Endothelial cell of umbilical vein (primary cell): ENCODE measurements at places on chromosomes 6 and 20. TPM values are rescaled to one million over a fixed set of nuclear protein-coding genes. Genes with fewer than 3 reads are reported as not detected.

RAET1L gene
- not detected in 2 replicates for polyA plus RNA-seq

DSP gene
- 0.02 and 0.03 TPM in 2 replicates for polyA plus RNA-seq

DNA sequence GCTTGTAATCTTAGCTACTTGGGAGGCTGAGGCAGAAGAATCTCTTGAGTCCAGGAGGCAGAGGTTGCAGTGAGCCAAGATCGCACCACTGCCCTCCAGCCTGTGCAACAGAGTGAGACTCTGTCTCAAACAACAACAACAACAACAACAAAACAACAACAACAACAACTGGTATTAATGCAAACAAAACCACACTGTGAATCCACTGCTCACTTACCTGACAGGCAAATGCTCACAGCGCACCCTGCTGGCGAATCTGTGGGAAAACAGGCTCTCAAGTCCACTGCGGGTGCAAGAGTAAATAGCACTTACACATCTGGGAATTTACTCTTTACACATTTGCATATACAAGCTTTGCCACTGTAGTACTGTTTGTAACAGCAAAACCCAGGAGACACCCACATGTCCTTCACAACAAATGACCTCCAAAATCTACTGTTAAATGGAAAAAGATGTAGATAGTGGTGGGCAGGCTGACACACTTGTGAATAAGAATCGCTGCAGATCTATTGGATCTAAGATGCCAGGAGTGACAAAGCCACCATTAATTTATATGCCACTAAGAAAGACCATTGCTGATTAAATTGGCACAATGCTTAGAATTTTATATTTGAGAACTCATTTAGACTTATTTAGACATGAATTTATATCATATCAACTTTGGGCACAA is 29.3 kb downstream of the NSFL1C start:
- peak; percentile 80 for DNase-seq

GRCh38 chr6:84728602-84729001 is 35.8 kb downstream of the TBX18 start:
- DNase-seq, result peak; percentile 39

- no peak for DNase-seq
Measured at GRCh38 chr6:2141644-2142290, 103.6 kb downstream of the GMDS start.

DNA sequence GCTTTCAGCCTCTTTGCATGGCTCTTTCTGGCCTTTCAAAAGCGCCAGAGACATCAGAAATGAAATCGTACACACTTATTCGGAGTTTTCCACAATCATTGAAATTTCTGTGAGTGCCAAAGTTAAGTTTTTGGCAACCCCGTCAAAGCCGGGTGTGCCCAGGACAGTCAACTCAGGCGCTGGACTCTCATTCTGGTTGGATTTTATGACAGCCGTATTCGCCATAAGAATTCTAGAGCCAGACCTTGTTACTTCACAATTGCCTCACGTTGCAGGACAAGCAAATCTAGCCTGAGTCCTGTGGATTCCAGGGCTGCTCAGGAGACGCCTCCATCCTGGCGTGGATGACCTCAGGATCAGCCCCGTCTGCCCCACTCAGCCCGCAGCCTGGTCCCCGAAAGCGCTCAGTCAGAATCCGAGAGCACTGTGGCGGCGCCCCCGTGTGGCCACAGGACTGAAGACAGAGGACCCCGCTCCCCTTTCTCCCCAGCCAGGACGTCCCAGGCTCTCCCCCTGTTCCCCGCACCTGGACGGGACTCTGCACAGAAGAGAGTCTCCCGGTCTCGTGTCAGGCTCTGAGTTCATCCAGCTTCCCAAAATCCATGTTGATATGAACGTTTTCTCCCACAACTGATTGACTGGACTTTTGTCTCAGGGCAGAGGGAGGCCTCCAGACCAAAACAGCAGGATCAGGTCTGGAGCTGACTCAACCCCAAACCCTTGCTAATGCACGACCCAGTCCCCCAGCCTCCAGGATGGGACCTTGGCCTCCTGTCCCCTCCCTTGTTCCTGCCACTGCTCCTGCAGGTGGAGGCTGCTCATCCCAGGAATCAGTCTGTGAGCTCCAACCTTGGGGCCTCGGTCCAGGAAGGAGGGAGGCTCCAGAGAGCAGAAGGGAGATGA is 38.2 kb downstream of the MICA start:
- DNase-seq, result peak; percentile 56

DNA sequence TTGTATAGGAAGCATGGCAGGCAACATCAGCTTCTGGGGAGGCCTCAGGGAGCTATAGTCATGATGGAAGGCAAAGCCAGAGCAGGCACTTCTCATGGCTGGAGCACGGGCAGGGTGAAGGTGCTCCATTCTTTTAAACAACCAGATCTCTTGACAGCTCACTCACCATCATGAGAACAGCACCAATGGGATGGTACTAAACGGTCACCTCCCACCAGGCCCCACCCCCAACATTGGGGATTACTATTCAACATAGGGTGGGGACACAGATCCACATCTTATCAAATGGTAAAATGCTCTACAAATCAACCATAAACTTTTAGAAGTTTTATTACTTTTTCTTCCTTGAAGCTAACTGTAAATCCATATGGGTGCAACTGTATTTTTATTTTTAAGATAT is 61.5 kb downstream of the MAP3K4 start:
- no peak for DNase-seq

- DNase-seq, result no peak
Measured at GRCh38 chr6:24859132-24859531, 60.4 kb upstream of the ARMH2 start.

DNA sequence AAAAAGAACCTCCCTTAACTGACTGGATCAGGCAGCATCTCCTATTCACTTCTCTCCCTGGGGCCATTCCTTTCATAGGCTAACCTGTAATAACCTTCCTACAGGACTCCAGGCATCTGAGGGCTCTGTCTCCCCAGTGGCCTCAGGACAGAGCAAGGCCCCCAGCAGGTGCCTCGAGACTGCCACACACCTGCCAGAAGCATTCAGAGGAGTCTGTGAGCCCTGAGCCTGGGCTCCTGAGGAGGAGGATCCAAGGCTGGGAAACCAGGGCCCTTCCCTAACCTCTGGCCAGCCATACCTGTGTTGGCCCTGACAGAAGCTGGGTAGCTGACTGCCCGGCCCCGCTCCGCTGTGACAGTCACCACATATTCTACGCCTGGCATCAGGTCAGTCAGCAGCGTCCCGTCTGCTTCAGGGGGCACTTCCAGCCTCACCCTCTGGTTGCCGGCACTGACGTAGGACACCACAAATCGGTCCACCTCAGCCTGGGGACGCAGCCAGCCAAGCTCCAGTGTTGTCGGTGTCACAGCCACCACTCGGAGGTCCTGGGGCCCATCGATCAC is 20.6 kb downstream of the TNXB start:
- no peak for DNase-seq

- DNase-seq, result peak; percentile 83
Measured at GRCh38 chr6:157906537-157907061, 75.1 kb upstream of the SYNJ2 start.

DNA sequence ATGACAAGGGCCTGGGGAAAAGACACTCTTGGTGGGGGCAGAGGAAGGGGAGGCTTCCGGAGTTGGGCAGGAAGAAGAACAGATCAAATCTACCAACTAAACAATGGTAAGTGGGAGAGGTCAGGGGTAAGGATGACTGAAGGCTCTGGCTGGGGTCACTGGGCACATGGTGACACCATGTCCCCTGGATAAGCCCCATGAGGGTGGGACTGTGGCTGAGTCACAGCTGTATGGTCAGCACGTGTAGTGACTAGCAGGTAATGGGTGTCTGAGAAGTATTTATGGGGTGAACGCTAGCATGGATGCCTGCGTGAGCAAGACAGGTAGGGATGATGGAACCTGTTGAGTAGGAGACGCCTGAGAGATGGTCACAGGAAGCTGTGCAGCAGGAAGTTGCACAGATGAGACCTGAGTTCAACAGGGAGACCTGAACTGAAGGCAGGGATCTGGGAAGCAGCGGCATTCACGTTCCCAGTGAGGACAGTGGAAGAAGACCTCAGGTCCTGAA is 64.5 kb upstream of the SNX9 start:
- peak; percentile 44 for DNase-seq

DNA sequence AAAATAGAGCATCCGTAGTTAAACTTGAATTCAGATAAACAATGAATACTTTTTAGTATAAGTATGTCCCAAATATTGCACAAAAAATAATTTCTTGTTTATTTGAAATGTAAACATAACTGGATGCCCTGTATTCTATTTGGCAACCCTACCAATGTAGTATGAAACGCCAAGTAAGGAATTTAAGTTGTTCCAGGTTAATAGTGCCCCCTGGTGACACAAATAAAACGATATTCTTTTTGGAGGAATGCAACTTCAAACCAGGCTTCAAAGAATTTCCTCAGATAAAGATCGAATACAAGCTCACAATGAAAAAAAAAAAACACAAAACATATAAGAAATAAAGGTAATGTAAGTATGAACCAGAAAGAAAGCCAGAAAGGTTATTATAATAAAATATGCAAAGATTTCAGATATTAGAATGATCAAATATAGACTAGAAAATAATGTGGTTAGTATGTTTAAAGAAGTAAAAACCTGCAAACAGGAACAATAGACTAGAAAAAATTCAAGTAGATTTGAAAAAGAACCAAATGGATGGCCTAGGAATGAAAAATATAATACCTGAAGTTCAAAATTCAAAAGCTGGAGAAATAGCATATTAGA is 18.4 kb upstream of the AKAP7 start:
- DNase-seq, result peak; percentile 69

DNA sequence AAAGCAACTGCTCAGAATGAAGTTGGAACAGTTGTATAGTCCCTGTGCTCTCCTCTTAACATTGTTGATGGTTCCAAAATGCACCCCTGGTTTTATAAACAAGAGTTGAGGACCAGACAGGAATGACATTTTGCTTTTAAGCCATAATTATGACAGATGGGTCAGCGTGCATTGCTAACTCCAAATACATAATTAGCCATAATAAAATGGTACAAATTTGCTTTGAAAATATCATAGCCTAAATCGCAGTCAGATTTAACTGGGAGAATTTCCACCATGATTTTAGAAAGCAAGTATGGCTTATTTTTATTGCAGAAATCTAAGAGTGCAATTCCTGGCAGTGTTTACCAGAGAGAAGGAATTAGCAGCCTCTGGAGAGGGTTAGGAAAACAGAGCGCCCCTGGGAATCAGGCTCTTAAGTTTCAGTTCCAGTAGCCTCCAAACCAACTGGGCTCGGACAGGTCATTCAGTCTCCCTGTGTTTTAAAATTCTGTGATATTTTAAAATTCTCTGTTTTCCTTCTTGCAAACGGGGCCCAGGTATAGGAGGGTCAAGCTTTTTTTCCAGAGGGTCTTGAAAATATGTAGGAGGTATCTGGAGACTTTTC is 302.3 kb downstream of the TBC1D7 start:
- DNase-seq, result no peak

GRCh38 chr6:52562911-52563310 is 13.9 kb downstream of the TRAM2 start:
- DNase-seq, result peak; percentile 83
